ENCODE measurements at places on chromosomes 3 and 15. TPM values are rescaled to one million over a fixed set of nuclear protein-coding genes. Genes with fewer than 3 reads are reported as not detected.

DNA sequence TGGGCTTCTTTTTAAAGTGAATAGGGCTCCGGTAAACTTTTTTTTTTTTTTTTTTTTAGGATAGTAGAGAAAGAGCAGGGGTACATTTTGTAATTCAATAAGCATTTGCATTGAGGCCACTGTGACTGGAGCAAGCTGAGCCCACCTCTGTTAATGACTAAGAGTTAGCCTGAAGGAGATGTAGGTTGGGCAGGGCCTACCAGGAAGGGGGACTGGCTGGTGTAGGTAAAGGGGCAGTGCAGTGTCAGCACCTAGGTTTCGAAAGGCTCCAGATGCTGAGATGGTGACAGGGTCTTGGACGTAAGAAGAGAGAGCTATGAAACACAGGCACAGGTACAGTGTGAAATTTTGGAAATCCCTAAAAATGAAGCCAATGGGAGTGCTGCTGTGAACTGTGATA, 30.7 kb downstream of the LPP start:
- no peak for DNase-seq

- DNase-seq: no peak
Observed at GRCh38 chr3:44612678-44613077, 12.2 kb upstream of the ZNF197 start.

DNA sequence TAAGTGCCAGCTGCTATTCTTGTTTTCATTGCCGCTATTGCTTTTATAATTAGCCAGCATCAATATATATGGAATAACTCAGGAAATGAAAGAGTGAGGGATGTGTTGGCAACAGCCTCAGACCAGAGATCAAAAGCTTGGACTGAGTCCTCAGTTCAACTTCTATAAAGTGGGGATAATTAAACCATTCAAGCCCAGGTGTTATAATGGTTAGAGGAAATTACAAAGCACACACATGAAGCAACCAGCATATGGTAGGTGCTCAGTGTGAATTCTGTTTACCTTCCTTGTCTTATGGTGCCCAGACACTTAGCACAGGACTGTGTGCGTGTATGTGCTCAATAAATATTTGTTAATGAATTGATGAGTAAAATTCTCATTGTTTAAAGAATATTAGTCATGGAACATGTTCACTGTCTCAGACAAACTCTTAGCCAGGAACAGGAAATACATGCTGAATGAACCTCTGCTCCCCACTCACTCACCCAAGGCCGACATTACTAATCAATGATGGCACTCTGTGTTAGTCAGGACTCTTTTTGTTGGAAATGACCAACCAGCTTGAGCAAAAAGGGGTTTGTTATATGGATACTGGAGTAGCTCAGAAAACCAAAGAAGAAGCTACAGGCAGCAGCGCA, 16.7 kb upstream of the CCDC174 start:
- no peak for DNase-seq

- DNase-seq: no peak
Observed at GRCh38 chr3:73121669-73122331, 60.3 kb downstream of the EBLN2 start.

DNA sequence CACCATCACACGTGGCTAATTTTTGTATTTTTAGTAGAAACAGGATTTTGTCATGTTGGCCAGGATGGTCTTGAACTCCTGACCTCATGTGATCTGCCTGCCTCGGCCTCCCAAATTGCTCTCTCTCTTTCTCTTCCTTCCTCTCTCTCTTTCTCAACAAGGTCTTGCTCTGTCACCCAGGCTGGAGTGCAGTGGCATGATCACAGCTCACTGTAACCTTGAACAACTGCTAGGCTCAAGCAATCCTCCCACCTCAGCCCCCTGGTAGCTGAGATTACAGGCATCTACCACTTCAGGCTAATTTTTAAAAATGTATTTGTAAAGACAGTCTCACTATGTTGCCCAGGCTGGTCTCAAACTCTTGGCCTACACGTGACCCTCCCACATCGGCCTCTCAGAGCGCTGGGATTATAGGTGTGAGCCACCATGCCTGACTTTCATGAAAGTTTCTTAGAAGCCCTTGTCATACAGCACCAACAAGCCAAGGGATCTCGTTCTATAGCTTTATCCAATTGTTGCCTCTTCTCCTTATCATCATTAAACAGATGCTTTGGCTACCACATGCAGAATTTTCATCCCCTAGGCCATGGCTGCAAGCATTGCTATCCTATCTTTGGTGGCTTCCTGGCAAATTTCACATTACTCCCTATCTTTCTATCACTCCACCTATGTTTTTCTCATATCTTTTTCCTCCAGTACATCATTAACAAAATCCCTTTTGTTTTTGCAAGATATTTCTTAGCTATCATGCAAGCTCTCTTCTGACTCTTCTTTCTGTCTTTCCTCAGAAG, 5.7 kb downstream of the CCDC32 start:
- DNase-seq: no peak

DNA sequence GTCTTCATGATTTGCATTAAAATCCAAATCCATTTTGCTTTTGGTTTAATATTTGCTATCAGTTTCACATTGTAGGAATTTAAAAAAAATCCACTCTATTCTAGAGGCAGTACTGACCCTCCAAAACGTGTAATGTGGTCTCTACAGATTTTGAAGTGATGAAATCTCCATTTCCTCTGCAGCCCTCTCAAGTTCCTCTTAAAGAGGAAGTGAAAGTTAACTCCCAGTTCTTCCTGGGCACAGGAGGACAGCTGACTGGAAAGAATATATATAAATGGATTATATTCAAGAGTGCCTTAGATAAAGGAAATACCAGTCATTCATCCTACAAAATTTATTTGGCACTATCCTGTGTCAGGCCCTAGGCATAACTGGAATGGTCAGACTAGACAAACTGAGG, 83.5 kb upstream of the PLCL2 start:
- DNase-seq: no peak

DNA sequence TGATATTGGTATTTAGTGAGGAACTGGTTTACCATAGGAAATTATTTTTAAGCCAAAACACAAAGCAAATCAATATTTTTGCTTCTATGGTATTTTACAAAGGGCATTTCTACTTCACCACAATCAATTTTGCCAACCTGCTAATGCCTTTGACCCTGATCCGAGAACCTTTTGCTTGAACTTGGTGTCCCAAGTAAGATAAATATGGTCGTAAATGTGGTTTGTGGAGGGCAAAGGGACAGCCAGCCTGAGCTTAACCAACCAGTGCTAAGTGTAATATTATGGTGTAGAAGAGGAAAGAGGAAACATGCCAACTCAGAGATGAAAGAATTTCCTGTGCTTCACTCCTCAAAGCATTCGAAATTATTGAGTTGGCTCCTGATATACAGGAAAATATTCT, 148.4 kb downstream of the C3orf38 start:
- no peak for DNase-seq

- no peak for DNase-seq
Observed at GRCh38 chr15:100245487-100245820, 96.3 kb downstream of the ADAMTS17 start.

DNA sequence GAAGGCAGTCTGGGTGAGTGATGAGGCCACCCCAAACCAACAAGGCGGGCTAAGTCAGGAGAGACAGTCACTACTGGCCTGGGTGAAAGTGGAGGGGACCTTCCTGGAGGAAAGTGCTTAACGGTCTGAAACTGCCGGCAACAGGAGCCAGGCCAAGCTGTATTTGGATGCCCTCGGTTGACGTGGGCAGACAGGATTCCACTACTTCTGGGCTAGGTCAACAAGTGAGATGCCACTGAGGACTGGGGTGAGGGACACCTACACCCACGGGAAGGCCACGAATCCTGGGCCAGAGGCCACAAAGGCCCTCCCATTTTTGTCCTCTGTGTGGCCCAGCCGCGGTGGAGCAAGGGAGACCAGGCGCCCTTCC, 12.3 kb downstream of the SPTBN5 start:
- no peak for DNase-seq

- no peak for DNase-seq
Observed at GRCh38 chr15:69161079-69161877, 843 bp downstream of the GLCE start.

GRCh38 chr3:46141813-46142212, 66.3 kb downstream of the CCR1 start:
- no peak for DNase-seq

GRCh38 chr3:178100908-178101307, 435.3 kb upstream of the KCNMB2 start:
- DNase-seq: no peak

DNA sequence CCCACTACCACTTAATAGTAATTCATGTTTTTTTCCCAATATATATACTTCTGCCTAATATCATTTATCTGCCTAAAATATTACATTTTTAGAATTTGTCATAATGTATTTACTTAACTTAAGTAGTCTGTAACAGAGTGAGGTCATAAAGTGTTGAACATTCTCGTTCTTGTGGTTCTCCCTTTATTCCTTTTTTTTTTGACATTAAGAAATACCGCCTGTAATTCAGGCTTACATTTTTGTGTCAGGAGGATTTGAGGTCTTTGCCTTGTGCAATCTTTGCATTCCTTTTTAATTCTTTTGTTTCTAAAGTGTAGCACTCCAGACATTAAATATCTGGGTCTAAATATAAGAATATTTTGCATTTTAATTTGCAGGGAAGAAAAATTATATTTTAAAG, 315.4 kb downstream of the PTPRG start:
- no peak for DNase-seq

DNA sequence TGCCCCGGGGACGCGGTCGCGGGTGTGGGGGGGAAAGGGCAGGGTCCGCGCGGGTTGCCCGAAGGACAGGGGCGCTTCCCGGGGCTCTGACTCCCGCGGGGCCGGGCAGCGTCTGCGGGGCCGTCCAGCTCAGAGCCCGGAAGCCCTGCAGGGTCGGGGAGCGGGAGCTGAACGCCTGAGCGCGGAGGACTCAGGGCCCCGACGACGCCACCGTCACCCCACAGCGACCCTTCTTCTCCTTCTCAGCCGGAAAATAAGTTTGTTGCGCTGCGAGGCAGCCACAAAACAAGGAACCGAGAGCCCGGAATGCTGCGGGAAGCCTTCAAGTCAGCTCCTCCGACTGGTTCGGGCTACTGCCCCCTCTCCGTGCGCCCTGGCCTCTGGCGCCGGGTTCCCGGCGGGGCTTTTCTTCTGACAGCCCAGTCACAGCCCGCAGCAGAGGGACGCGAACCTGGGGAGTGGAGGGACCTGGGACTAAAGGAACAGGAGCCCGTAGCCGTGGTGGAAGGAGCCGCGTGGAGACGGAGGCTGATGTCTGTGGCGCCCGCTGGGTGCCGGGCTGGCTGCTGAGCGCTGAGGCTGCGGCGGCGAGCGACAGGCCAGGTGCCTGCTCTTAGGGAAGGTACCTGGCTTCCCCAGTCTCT, 484 bp downstream of the CNTN4 start:
- no peak for DNase-seq

NOX5 gene
- 0.06 TPM for total RNA-seq

AGBL1 gene
- not detected for total RNA-seq

EHHADH gene
- 9.3 TPM for total RNA-seq

GPR156 gene
- total RNA-seq: 0.51 TPM

FEM1B gene
- total RNA-seq: 20.2 TPM

KIF23 gene
- 87.9 TPM for total RNA-seq

PIF1 gene
- 27.6 TPM for total RNA-seq

GABRR3 gene
- total RNA-seq: not detected

APOD gene
- not detected for total RNA-seq
